Uterus (tissue), 4 donors: ENCODE measurements at places on chromosomes 1 and 21.
A peak's percentile ranks its signal among the peaks of the same experiment; 100 is the strongest.

DNA sequence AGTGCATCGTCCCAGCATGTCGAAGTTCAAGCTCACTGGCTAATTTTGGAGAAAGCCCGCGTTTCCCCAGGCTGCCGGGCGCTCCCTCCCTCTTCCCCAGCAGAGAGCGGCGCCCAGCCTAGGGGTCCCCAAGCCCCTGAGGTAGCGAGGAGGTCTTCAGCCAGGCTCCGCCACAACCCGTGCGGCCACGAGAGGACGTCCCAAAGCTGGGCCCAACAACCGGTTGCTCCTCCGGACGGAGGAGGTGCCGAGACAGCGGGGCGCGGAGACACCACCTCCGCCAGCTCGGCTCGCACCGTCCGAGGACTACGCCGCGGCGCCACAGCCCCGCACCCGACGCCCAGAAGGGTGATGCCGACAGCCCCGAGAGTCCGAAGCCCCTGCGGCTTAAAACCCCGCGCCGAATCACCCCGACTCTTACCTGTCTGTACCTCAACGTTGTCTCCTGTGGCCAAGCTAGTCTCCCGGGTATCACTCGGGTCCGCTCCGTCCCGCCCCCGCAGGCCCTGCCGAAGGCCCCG is at the start of gene DENND2C:
DENND2C (minus strand) TSS at position 488 of the 521 bp plus-strand sequence. CDS start 44,065 bp downstream, outside the sequence.
- no peak for DNase-seq

DNA sequence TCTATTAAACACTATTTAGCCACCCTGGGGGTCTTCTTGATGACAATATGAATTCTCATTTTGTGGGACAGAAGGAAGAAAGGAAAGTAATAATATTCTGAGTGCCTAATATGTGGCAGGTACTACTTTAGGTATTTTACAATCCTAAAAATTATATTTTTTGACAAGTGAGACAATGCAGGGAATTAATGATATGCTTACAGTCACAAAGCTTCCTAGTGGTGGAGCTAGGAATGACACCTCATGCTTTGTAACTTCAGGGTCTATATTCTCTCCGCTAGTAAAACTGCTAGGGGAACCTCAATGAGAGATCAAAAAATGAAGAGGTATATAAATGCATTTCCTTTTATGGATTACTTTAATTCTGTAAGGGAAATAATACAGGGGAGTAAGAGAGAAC is 44.3 kb downstream of the TPR start:
- DNase-seq = no peak

GRCh38 chr1:53141487-53142055 is 867 bp downstream of the SLC1A7 start:
- no peak for DNase-seq

GRCh38 chr1:7329868-7330615 is 441.1 kb upstream of the VAMP3 start:
- no peak for DNase-seq

- DNase-seq = no peak
Measured at GRCh38 chr1:226946285-226946684, 6.2 kb downstream of the COQ8A start.

GRCh38 chr1:176110203-176110602 is 96.9 kb downstream of the COP1 start:
- DNase-seq = no peak

GRCh38 chr1:14946684-14947238 is 206.8 kb upstream of the TMEM51 start:
- DNase-seq = no peak

DNA sequence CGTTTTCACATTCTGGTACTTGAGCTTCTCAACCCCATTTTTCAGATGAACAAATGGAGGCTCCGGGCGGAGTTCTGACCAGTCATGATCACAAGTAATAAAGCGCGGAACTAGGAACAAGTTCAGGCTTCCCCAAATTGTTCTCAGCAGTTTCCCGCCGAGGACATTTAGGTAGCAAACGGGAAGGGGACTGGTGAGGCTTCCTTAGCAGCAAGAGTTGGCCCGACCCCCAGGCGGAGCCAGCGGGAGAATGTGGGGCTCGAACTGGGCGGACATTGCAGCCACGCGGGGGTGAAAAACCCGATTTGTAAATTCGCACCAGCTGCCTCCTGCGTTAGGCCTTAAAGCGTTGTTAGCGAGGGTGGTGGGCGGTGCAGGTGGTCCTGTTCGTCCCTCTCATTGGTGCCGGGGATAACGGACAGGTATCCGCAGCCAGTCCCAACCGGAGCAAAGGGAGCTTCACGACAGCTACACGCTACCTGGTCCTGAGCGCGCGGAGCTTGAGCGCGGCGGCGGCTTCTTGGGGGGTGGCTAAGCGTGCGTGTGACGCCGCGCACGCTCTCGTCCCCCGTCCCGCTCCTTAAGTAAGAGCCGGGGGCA is 15.3 kb downstream of the SEMA6C start:
- peak; percentile 93 for DNase-seq

DNA sequence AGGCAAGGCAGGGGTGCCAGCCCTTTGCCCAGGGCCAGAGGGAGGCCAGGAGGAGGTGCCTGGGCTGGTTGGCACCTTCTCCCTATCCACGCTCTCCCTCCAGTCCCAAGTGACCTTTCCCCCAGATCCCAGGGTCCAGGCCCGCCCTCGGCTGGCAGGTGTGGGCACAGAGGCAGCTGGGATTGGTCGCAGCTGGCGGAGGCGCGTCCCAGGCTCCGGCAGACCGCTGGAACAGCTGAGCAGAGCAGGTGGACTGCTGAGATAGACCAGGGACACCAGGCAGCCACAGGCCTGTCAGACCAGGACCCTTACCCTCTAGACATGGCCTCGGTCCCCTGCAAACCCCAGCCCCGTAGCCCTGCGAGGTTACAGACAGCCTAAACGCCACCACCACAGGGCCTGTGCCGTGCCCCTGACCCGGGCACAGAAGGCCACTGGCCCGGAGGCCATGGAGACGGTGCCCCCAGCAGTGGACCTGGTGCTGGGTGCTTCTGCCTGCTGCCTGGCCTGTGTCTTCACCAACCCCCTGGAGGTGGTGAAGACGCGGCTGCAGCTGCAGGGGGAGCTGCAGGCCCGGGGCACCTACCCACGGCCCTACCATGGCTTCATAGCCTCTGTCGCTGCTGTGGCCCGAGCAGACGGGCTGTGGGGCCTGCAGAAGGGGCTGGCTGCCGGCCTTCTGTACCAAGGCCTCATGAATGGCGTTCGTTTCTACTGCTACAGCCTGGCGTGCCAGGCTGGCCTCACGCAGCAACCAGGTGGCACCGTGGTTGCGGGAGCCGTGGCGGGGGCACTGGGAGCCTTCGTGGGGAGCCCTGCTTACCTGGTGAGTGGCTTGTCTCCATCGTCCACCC is at the start of gene SLC25A34:
SLC25A34 (plus strand) TSS at position 221 of the 854 bp plus-strand sequence; CDS start at position 449, 228 bp downstream.
- DNase-seq = no peak
